ENCODE measurements at places on chromosomes 5 and 9.

DNA sequence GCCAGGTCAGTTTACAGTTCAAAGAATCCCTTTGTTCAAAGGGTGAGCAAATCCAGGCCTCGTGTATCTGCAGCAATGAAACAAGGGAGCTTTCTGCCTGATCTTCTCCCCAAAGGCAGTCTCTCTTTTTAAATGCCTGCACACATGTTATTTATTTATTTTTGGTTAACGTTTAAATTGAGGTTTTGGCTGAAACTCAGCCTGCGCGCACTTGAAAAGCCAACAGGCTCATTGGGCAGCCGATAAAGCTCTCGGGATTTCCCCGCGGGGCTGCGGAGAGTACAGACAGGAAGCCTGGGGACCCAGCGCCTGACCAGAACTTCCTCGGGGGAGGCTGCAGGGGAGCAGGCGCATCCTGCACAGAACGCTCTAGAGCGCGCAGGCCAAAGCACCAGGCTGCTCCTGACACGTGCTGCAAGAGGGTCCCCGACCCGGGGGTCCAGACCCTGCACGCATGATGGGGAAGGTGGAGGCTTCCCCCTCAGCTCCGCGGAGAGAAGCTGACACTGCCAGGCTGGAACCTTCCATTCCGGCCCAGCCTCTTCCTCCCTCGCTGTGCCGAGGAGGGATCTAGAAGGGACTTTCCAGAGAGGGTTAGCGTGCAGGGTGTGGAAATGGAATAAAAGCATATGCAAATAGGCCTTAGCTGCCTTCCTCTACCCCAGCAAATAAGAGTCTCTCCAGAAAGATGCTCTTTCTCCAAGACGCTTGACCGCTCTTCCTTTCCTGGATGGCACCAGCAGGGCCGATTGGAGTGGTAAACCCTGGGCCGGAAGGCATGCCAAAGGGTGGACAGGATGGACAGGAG is 46.1 kb downstream of the PTTG1 start:
- peak; percentile 91 for ATAC-seq

GRCh38 chr9:92299116-92299515 is 5.6 kb upstream of the IARS1 start:
- no peak for ATAC-seq

GRCh38 chr9:118644066-118644465 is 725.2 kb downstream of the BRINP1 start:
- ATAC-seq: no peak

- ATAC-seq: no peak
These were observed 11.0 kb upstream of the SNCAIP start for GRCh38 chr5:122301016-122301415.

- ATAC-seq: peak; percentile 100
These were observed 220.4 kb downstream of the ARRDC3 start for GRCh38 chr5:91162534-91163381.

DNA sequence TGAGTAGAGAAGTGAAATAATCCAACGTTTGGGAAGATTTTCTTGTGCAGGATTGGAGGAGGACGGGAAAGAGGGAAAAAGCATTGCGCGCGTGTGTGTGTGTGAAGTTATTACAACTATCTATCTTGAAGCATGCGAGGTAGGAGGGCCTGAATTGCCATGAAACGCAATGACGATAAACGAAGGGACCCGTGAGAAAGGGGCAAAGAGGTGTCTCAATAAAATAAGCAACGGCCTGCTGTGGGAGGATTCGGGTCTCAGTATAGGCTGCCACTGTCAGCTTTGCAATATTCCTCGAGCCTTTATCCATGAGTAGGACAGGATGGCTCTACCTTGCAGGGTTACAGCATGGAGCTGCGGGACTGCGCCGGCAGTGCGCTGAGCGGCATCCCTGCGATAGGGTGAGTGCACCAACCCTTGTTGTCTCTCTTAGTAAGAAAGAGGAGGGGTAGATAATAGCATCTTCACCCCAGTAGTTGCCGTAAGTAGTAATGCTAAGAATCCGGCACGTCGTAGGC is 631 bp upstream of the RCL1 start:
- ATAC-seq: peak; percentile 38

DNA sequence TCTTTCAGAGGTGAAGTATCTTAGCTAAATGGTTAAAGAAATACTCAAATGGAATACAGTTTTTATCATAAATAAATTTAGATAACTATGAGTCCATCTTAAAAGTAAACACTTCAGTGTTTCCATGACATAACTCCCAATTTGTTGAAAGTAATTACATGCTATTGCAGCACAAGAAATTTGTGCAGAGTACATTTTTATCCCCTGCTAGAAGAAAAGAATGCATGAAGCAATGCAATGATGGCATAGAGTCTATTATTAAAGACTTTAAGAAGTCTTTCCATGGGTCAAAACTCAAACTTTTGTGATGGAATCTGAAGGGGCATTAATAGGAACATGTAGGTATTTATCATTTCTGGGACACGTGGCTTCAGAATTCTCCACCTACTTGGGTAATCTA is 106.6 kb upstream of the DPYSL3 start:
- ATAC-seq: no peak

DNA sequence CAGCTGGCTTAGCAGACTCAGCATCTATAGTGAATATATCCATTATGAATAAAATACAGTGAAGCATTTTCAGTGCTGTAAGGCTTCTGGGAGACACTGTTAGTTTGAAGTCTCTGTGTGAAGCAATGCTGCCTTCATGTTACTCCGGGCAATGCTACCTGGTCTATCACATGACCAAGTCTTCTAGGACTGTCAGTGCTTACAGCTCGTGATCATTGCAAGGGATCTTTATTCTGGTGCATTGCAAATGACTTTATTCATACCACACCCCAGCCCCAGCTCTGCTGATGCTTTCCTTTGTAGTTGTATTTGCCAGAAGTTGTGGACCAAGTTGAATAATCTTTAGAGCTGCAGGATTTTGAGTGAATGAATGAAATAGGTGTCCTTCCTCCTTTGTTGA is 21.9 kb upstream of the NDFIP1 start:
- ATAC-seq: no peak

DNA sequence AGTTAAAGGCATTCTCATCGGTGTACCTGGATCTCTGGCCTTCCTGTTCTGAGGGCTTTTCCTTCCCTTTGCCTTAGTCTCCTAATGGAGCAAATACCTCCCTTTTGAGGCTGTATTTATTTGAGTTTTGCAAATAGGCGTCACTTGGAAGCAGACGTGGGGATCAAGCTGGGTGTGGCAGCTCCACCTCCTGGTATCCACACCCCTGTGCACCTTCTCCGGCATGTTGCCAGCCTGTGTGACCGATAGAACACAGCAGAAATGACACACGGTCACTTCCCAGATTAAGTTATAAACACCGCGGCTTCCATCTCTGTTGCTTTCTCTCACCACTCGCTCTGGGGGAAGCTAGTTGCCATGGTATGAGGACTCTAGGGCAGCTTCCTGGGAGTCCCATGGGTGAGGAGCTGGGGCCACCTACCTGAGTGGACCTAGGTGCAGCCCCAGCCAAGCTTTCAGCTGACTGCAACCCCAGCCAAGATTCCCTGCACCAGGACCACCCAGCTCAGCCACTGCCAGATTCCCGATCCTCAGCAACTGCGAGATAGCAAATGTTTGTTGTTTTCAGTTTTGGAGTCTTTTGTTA is 214.4 kb upstream of the MVB12B start:
- no peak for ATAC-seq

- ATAC-seq: no peak
These were observed 2.7 kb upstream of the RASGEF1C start for GRCh38 chr5:180211761-180212035.

- ATAC-seq: no peak
These were observed 3.2 kb upstream of the P4HA2 start for GRCh38 chr5:132230871-132231270.

GRCh38 chr5:107285772-107286171 is 385.0 kb downstream of the EFNA5 start:
- ATAC-seq: peak; percentile 69

- ATAC-seq: no peak
These were observed 13.9 kb downstream of the REXO4 start for GRCh38 chr9:133403766-133404453.

GRCh38 chr9:130407916-130408663 is 36.7 kb upstream of the ASS1 start:
- ATAC-seq: no peak

- peak; percentile 46 for ATAC-seq
These were observed 60.8 kb downstream of the SEMA4D start for GRCh38 chr9:89436963-89437625.

DNA sequence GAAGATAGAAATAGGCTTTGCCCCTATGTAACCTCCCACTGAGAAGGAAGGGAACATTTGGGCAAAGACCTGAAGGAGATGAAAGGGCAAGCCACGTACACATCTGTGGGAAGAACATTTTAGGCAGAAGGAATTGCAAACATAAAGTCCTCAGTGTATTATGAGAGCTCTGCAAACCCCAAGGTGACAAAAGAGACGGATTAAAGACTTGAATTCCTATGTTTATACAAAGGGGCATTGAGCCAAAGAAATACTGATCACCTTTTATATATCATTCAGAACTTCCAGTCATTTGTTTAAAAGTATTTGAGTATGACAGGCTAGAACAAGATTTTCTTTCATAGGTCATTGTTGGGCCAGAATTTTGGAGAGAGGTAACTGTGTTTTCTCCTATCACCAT is 90.2 kb upstream of the ATG10 start:
- no peak for ATAC-seq

- no peak for ATAC-seq
These were observed 12.9 kb upstream of the ZNF484 start for GRCh38 chr9:92890761-92891160.

DNA sequence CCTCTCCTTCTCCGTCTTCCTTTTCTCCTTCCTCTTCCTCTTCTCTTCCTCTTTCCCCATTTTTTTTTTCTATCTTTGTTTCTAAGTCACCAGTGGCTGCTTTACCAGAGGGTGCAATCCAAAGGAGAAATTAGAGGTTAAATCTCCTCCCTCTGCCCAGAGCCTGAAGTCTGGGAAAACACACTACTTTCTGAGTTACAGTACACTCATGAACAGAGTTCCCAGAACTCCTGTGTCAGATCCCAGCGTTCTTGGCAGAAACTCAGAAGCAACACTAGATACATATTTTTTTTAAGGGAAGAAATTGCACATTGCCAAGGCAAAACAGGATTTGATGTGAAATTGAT is 189.0 kb downstream of the SNCAIP start:
- ATAC-seq: no peak

GRCh38 chr9:129121483-129121882 is 10.3 kb downstream of the PTPA start:
- ATAC-seq: no peak

DNA sequence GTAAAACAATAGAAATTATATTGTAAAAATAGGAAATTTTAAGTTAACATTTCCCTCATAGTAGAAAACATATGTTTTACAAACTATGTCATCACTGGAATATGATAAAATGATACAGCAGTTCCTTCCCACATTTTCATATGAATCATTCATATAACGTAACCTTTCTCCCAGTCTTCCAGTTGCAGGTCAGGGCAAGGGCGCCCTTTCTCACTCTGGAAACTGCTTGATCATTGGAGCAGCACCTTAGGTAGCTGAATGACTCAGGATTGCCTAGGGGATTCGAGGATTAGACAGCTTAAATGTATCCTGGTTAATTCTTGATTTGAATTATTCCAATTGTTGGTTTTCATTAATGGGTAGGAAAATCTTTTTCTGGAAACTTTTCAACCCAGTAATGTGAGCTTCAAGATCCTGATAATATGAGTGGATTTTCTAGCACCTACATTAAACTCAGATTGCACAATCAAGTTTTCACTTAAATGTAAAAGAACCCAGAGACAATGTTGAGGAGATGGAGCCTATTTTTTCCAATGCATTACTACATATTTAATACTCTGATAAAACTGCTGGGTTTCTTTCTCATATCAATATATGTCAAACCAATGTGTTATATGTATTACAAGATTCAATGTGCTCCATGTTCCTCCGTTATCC is 32.6 kb upstream of the ANXA1 start:
- no peak for ATAC-seq

- no peak for ATAC-seq
These were observed 256.9 kb upstream of the TUSC1 start for GRCh38 chr9:25935188-25935587.

DNA sequence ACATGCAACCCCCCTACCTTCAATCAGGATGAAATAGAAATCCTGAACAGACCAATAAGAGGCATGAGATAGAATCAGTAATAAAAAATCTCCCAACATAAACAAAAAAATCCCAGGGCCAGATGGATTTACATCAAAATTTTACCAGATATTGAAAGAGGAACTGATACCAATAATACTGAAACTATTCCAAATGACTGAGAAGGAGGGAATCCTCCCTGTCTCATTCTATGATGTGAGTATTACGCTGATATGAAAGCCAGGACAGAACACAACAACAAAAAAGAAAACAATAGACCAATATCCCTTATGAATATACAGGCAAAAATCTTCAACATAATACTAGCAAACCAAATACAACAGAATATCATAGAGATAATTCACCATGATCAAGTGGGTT is 109.0 kb upstream of the SMC2 start:
- ATAC-seq: no peak

DNA sequence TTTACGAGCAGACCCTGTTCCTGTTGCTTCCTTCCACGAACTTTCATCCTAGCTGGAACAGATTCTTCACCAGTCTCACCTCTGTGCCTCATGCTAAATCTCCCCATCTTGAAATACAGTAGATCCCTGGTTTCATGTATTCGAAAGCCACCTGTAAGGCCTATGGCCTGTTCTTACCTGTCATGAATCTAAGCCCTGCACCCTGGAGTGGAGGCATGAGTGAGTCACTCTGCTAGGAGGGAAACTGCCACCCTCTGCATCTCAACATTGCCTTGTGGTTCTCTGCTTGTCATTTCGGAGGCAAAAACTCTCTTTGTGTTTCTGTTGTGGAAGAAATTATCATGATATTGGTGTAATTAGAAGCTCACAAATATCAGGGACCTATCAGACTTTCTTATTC is 320.0 kb downstream of the ENC1 start:
- no peak for ATAC-seq

- ATAC-seq: no peak
These were observed 849.9 kb downstream of the MAT2B start for GRCh38 chr5:164355267-164355830.

DNA sequence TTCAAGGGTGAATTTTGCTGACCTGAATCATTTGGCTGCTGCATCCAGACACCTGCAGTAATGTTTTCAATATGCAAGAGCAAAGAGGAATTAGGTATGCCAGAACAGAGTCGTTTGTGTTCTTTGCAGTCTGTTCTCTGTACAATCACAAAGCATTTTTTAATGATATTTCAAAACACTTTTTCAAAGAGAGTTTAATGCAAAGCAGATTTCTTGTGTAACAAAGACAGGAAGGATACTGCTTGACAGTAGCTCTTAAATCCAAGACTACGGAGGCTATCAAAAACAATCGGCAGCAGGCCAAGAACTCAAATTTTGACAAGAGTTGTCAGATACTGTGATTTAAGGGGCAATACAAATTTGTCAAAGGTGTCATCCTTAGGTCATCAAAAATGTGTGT is 341.9 kb downstream of the GADD45G start:
- ATAC-seq: no peak

- no peak for ATAC-seq
These were observed 404.6 kb downstream of the GADD45G start for GRCh38 chr9:90009447-90009846.

GRCh38 chr5:129400395-129400983 is 59.6 kb upstream of the ADAMTS19 start:
- ATAC-seq: no peak
